ENCODE measurements at places on chromosomes 12 and 14. TPM values are rescaled to one million over a fixed set of nuclear protein-coding genes. Genes with fewer than 3 reads are reported as not detected.

The SSTR1 gene
- under 0.01 TPM for total RNA-seq

The AQP5 gene
- 0.71 TPM for total RNA-seq

The PTPRB gene
- 20.8 TPM for total RNA-seq

The GLI1 gene
- 7.1 TPM for total RNA-seq

The IQSEC3 gene
- 1.1 TPM for total RNA-seq

The TAC3 gene
- total RNA-seq = 0.09 TPM

The OR6C2 gene
- not detected for total RNA-seq

The SPPL3 gene
- 10.2 TPM for total RNA-seq

DNA sequence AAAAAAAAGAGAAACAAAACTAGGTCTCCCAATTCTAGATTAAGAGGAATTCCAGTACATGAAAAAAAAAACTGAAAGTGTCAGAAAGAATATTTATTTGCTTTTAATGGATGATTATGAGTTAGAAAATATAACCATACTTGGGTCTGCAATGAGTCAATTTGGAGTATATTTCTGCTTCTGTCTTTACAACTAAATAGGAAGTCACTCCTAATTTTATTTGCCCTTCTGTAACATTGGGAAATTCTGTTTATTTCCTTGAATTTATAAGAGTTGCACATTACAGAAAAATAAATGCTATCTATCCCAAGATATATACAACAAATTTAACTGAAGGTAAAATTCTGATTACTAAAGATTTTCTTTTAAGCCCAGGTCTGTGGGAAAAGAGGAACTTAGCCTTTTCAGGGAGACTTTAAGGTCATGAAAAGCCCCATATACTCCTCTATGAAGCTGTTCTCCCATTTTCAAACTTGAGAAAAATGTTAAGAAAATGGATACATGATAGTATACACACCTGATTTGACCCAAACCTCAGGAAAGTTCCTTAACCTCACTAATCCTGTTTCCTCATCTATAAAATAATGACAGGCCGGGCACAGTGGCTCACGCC is 7.2 kb downstream of the SINHCAF start:
- no peak for DNase-seq

- no peak for DNase-seq
These were observed 102.0 kb downstream of the PRIMA1 start for GRCh38 chr14:93686268-93686667.

GRCh38 chr12:100554608-100555077 is 18.8 kb upstream of the GAS2L3 start:
- peak; percentile 93 for DNase-seq

GRCh38 chr12:13573698-13574321 is 377.3 kb downstream of the EMP1 start:
- DNase-seq = no peak

DNA sequence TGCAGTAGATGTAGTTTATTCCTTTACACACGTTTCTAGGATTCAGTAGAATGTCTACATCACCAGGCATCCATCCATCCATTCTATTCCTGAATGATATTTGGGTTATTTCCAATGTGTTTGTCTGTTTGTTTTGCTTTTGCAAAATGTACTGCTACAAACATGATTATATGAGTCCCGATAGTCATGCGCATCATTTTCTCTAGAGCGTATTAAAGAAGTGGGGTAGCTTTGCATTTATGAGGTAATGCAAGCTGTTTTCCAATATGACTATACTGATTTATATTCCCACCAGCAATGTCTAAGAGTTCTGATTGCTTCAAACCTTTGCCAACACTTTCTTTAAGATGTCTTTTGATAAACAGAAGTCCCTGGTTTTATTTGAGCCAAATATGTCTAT is 253.2 kb downstream of the NOVA1 start:
- peak; percentile 89 for DNase-seq

- DNase-seq = no peak
These were observed 40.5 kb downstream of the PSMA6 start for GRCh38 chr14:35332517-35333263.

DNA sequence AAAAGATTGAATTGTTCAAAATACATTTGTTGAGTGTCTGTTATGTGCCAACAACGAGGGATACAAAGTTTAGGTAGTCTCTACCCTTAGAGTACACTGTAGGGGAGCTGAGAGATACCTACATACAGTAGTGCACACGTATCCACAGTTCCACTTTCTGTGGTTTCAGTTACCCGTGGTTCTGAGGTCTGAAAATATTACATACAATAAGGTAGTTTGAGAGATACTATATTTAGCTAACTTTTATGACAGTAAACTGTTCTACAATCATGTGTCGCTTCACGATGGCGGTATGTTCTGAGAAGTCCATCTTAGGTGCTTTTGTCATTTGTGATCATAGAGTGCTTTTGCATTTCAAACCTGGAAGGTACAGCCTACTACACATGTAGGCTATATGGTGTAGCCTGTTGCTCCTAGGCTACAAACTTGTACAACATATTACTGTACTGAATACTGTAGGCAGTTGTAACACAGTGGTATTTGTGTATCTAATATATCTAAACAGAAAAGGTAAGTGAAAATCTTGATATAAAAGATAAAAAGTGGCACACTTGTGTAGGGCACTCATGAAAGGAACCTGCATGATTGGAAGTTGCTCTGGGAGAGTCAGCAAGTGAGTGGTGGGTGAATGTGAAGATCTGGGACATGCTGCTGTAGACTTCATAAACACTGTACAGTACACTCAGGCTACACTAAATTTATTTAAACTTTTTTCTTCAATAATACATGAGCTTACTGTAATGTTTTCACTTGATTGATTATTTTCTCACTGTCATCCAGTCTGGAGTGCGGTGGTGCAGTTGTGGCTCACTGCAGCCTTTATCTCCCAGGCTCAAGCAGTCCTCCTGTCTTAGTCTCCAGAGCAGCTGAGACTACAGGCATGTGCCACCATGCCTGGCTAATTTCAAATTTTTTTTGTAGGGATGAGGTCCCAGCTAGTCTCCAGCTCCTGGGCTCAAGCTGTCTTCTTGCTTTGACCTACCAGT is 4.0 kb downstream of the CPSF6 start:
- DNase-seq = no peak

DNA sequence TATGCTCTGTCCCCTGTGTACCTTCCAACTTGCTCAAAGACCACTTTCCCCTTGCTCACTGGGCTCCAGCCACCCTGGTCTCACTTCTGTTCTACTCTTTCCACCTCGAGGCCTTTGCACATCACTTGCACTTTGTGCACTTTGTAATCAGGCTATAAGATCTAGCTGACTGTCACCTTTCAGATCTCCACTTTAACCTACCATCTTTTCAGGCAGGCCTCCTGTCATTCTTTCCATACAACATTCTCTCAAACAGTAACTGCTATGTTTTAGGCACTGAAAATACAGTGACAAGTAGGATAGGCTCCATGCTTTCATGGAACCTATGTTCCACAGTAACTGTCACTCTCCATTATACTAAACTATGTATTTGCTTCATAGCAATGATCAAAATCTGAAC is 14.0 kb downstream of the CPM start:
- DNase-seq = no peak

DNA sequence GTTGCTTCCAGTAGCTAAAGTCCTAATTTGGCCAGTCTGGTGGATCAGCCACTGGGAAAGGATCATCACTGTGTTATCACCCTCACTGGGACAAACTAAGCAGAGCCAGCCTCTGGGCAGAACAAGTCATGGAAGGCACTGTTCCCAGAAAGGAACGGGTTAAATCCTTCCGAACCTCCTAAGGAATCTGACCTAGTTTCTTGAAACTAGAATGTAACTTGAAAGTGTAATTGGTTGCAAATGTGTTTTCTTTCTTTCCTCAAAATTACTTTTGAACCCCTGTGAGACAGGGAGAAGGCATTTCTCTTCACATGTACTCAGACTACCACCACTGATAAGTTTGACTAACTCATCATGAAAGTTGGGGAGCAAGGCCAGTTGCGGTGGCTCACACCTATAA is 18.7 kb upstream of the KICS2 start:
- DNase-seq = no peak

DNA sequence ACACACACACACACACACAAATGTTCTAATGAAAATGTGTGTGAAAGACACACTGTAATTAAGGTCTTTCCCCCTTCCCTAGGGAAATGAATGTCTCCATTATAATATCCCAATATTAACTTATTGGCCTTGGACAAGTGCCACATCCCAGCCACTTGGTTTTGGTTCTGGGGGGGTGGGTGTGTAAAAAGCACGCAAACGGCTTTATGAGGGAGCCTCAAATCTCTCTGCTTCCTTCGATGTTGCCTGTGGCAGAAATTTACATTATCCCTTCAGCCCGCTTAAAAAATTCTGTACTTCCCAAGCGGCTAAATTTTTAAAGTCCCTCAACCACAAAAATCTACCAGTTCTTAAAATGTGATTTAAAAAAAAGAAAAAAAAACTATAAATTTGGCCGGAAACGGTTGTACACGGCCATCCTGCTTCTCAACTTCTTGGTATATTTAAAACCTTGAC is 432 bp downstream of the C14orf93 start:
- DNase-seq = no peak

DNA sequence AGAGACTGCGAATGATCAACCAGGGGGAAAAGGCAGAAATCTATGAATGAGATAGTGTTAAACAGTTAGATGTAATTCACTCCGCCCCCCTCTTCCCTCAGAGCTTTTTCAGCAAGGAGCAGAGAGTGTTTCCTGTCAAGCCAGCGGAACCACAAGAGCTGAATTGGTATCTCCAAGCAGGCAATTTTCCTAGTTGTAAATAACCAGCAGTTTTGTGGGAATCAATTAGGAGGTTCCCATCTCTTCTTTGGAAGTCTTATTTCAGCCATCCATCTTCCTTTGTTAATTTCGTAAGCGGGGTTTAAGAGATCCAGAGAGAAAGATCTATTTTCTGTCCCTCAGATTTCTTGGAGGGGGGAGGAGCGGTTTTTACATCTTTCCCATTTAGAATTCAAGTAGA is 178.0 kb downstream of the FOXN3 start:
- DNase-seq = no peak

DNA sequence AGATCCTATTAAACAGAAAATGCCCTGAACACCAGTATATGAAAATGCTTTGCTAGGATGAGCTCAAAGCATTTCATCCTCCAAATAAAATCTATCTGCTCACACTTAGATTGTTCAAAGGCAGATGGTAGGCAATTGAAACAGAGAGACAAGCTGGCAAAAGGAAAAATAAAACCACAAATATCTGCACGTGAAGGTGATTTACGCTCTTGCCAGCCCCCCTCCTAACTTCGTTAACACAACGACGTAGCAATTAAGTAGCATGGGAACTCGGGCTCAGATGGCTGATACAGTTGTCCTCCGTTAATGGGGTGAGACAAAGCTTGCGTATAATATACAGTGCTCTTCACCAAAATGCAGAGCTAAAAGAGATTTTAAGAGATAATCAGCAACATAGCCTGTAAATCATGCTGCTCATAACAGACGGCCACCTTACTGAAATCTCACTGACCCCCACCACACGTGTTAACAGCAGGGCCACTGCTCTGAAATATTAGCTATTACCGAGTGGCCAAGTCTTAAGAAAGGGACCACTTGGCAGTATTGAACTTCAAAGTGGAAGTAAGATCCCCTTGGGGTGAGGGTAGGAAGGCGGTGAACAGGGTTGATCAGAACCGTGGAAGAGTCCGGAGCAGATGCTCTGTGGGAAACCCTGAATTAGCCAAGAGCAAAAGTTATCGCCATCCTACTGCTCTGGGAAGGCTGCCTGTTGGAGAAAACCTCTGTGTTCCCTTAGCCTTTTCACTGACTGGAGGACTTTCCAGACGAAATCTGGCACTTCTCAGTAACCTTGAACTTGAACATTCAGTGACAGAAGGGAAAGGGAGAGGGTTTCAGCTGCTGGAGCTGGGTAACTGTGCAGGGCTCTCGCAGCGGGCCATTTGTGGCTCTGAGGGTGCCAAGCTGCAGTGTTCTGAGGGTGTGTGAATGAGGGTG is 23.1 kb downstream of the ETV6 start:
- DNase-seq = peak; percentile 38

- DNase-seq = no peak
These were observed 412.8 kb upstream of the MGAT4C start for GRCh38 chr12:86669010-86669409.

DNA sequence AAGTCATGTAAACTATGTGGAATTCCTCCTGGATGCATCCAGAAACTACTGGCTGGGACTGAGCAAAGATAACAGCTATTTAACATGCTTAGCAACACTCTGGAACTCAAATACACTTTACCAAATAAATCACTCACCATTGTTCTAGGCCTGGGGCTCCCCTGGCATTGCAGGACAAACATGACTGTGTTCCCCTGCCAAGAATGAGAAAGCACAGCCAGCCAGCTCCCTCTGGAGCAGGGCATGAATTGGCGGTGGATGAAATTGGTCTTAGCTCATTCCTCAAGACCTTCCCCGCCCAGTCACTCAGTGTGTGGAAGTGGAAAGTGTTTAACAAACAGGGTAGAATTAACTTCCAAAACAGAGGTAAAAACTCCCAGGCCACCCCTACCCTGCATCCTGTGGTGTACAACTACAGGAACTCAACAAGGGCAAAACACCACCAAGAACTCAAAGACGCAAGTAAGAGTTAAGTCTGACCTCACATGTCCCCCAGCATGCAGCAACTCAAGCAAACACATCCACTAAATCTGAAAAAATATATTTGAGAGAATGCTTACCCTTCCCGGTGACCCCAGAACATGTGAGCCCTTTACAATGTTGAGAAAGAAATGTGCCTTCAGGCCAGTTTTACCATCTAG is 58.4 kb upstream of the BDKRB2 start:
- peak; percentile 39 for DNase-seq

GRCh38 chr14:24381363-24382063 is 13.5 kb downstream of the NFATC4 start:
- no peak for DNase-seq

DNA sequence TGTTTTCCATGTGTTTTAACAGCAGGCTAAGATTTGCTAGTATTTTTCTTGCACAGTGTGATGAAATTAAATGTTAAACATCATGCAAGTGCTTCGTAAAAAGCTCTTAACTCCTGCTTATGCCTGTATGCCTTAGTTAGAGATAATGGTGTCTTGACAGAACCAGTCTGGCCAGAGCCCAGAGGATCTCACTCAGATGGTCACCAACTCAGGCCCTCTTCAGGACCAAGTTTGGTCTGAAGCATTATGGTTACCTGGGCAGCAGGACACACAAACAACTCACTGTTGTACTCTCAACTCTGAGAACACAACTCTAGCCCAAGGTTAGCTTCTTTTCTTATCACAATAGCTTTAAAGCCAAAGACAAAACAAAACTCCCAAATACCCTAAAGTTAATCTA is 115.4 kb downstream of the KIF21A start:
- DNase-seq = no peak

DNA sequence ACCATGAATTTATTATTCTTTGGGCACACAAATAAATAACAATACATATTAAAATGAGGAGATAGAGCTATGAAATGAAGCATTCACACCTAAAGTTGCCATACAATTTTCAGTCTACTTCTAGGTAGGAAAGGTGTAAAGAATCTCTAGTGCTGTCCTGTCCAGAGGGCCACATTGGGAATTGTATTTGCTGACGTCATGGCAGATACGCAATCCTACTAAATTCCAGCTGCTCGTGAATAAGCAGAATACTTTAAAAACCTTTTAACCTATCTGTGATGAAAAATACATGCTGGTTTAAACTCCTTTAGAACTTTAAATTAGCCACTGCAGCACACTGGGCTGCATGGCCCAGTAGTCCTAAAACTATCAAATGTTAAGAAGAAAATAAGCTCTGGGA is 236.1 kb downstream of the FSCB start:
- no peak for DNase-seq
